ENCODE measurements at places on chromosomes 13 and 19.

GRCh38 chr13:88800505-88800904 is 1129.3 kb downstream of the SLITRK5 start:
- H3K27me3 ChIP-seq = no peaks in the 10 kb centered on the region
- no peaks in the 10 kb centered on the region for H3K36me3 ChIP-seq
- H3K4me3 ChIP-seq = no peak overlapping the region
- no peak for DNase-seq
- no peak overlapping the region for H3K27ac ChIP-seq

DNA sequence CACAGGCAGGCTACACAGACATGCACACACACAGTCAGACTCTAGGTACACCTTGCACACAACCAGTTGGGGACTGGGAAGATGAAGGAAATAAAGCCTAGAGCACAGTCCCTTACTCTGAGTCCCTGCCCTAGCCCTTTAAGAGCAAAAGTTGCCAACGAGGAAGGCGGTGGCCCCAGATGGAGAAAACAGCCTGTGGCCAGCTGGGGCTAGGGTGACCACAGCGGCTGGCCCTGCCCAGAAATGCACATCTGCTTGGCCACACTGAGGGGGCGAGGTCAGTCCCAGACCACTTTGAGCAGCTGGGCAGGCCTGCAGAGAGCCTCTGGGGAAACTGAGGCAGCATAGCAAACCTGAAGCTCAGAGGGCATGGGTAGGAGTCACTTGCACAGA is 52.3 kb downstream of the PTPRS start:
- H3K4me1 ChIP-seq = peaks cover 42% of the 10 kb centered on the region
- no peaks in the 10 kb centered on the region for H3K36me3 ChIP-seq
- H3K4me3 ChIP-seq = peak overlapping the region; percentile 48

- H3K36me3 ChIP-seq = no peaks in the 10 kb centered on the region
- peaks cover 23% of the 10 kb centered on the region for H3K4me1 ChIP-seq
- H3K27me3 ChIP-seq = peaks cover 4% of the 10 kb centered on the region
- no peak for DNase-seq
- no peak overlapping the region for H3K4me3 ChIP-seq
These were observed 32.7 kb downstream of the MBNL2 start for GRCh38 chr13:97254816-97255215.

GRCh38 chr13:83794583-83794982 is 87.7 kb downstream of the SLITRK1 start:
- no peaks in the 10 kb centered on the region for H3K27me3 ChIP-seq
- DNase-seq = no peak
- H3K4me1 ChIP-seq = no peaks in the 10 kb centered on the region
- no peak overlapping the region for H3K4me3 ChIP-seq
- H3K36me3 ChIP-seq = no peaks in the 10 kb centered on the region
- H3K27ac ChIP-seq = no peak overlapping the region

- peaks cover 61% of the 10 kb centered on the region for H3K4me1 ChIP-seq
- H3K4me3 ChIP-seq = peak overlapping the region; percentile 64
- no peak for DNase-seq
- H3K36me3 ChIP-seq = no peaks in the 10 kb centered on the region
- peaks cover 16% of the 10 kb centered on the region for H3K27me3 ChIP-seq
These were observed 6.7 kb downstream of the PPP1R37 start for GRCh38 chr19:45099467-45100191.

DNA sequence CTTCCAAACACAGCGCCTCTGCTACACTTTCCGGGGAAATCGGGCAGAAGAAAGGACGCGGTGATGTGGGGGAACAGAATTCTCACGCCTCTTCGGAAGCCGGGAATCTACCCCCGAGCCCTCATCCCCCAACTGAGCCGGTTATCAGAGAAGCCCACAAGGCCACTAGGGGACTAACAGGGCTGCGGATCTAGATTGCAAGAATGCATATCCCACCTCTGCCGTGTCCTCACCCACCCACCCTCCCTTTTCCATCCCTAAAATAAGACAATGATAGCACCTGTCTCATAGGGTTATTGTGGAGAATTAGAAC is 1.1 kb downstream of the IGFLR1 start:
- no peaks in the 10 kb centered on the region for H3K36me3 ChIP-seq
- no peak for DNase-seq
- no peaks in the 10 kb centered on the region for H3K27me3 ChIP-seq
- H3K4me3 ChIP-seq = peak overlapping the region; percentile 91
- H3K27ac ChIP-seq = peak overlapping the region; percentile 95

- H3K27me3 ChIP-seq = peaks cover 4% of the 10 kb centered on the region
- H3K27ac ChIP-seq = no peak overlapping the region
- peaks cover 9% of the 10 kb centered on the region for H3K36me3 ChIP-seq
- peaks cover 3% of the 10 kb centered on the region for H3K4me1 ChIP-seq
These were observed 12.9 kb downstream of the N4BP2L1 start for GRCh38 chr13:32415019-32415418.

DNA sequence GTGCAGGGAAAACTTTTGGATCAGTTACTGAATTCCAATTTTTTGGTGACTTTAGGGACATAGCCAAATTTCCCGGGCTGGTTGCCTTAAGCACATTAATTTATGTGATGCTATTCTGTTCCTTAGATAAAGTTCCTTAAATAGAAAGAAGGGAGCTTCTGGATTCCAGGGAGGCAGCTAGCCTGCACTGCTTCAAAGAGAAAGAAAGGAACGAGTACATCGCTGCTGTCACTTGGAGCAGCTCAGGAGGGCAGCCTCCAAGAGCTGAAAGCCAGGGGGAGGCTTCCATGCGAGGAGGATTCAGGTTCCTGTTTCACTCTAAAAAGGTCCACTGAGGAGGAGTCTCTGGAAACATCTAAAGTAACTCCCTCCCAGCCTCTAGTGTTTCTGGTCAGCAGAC is 55.7 kb downstream of the FAM124A start:
- no peak overlapping the region for H3K27ac ChIP-seq
- no peak for DNase-seq
- H3K4me1 ChIP-seq = peaks cover 2% of the 10 kb centered on the region
- H3K27me3 ChIP-seq = peaks cover 3% of the 10 kb centered on the region
- no peaks in the 10 kb centered on the region for H3K36me3 ChIP-seq

- H3K4me3 ChIP-seq = peak overlapping the region; percentile 78
- no peaks in the 10 kb centered on the region for H3K27me3 ChIP-seq
These were observed 629 bp upstream of the LRRC63 start for GRCh38 chr13:46211116-46211482.

DNA sequence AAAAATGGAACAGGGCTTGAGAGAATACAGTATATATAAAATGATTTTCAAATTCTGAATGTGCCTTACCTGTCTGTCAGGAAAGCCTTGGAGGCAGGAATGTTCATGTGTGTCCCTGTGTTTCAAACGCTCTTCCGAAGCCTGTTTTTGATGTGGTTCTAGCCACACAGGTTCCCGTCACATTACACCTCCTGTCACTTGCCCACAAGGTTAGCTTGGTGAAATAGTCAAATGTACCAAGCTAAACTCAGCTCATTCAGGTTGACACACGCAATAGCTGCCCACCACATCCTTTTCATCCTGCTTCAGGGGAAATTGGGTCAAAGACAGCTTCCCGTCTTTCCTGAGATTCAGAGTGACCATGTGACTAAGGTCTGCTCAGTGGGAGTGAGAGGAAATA is 574.0 kb downstream of the EFNB2 start:
- no peak for DNase-seq
- no peaks in the 10 kb centered on the region for H3K36me3 ChIP-seq
- H3K4me1 ChIP-seq = no peaks in the 10 kb centered on the region
- H3K4me3 ChIP-seq = no peak overlapping the region

DNA sequence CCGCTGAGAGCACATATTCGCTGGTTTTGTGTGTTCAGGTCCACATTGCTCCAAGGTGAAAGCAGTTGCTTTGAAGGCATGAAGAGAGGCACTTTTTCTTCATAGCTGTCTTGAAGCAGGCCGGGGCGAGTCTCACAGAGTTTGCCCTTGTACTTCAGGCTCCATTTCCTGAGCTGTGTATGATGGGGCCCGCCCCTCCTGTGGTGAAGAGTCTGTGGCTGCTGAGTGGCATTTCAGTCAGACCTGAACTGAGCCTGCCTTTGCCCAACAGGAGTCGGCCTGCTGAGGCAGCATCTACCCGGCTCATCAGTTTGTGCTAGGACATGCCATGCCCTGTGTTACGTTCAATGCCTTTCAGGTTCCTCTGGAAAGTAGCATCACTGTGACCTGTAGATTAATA is 44.4 kb upstream of the C1QTNF9 start:
- no peak for DNase-seq
- no peak overlapping the region for H3K4me3 ChIP-seq
- peaks cover 2% of the 10 kb centered on the region for H3K27me3 ChIP-seq
- H3K27ac ChIP-seq = no peak overlapping the region

DNA sequence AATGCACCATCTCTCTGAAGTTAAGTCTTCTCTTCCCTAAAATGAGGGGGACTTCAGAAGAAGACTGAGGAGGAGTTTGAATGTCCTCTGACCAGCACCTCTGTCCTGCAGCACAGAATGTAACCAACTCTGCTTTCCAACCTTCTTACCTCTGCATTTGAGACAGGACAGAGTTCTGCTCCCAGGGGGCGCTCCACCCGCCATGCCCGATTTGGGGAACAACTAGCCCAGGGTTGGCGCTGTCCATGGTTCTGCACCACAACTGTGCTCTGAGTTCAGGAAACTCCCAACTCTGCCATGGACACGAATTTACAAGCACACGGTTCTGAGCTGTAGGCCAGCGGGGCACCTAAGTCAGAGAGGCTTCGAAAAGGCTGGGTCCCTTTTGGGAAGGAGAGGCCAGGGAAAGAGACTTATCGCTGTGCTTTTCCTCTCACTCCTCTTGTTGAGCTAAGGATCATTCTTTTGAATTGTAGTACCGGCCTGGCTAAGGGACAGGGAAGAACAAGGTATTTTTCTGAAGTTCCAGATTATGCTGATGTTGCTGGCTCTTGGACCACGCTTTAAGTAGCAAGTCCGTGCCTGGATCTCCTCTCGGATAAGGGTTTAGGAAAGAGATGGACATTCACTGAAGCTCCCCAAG is 22.2 kb downstream of the SIGLEC5 start:
- DNase-seq = peak; percentile 45
- H3K4me3 ChIP-seq = no peak overlapping the region
- no peak overlapping the region for H3K27ac ChIP-seq
- no peaks in the 10 kb centered on the region for H3K4me1 ChIP-seq

GRCh38 chr19:44845286-44845611 is 848 bp upstream of the NECTIN2 start:
- peak overlapping the region; percentile 88 for H3K27ac ChIP-seq
- peaks cover 5% of the 10 kb centered on the region for H3K27me3 ChIP-seq
- H3K4me3 ChIP-seq = peak overlapping the region; percentile 89
- H3K4me1 ChIP-seq = peaks cover 19% of the 10 kb centered on the region
- DNase-seq = no peak

- no peak overlapping the region for H3K4me3 ChIP-seq
- no peak for DNase-seq
- H3K36me3 ChIP-seq = peaks cover 5% of the 10 kb centered on the region
- no peak overlapping the region for H3K27ac ChIP-seq
These were observed 64.9 kb upstream of the MEDAG start for GRCh38 chr13:30841154-30841553.

GRCh38 chr19:4097501-4097900 is 26.4 kb downstream of the MAP2K2 start:
- no peaks in the 10 kb centered on the region for H3K36me3 ChIP-seq
- H3K4me3 ChIP-seq = no peak overlapping the region
- no peak overlapping the region for H3K27ac ChIP-seq
- DNase-seq = no peak
- no peaks in the 10 kb centered on the region for H3K4me1 ChIP-seq
- H3K27me3 ChIP-seq = no peaks in the 10 kb centered on the region

DNA sequence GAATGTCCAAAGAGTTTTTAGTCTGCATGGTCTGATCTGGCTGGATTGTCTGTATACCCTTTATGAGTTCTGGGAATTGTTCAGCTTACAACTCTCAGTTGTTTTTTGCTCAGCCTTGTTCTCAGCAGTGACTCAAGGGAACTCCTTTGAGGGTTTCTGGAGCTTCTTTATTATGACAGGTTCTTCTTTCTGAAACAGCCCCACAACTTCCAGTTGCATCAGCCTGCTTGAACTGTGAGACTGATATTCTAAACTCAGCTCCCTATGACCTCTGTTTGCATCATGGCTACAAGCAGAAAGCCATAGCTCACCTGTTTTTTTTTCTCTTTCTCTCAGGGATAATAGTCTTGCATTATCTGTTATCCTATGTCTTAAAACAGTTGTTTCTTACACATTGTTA is 85.0 kb downstream of the TDRD3 start:
- H3K27me3 ChIP-seq = no peaks in the 10 kb centered on the region
- no peak overlapping the region for H3K27ac ChIP-seq
- H3K4me3 ChIP-seq = no peak overlapping the region
- no peak for DNase-seq
- no peaks in the 10 kb centered on the region for H3K36me3 ChIP-seq

- H3K27me3 ChIP-seq = peaks cover 26% of the 10 kb centered on the region
- peaks cover 11% of the 10 kb centered on the region for H3K36me3 ChIP-seq
- peaks cover 41% of the 10 kb centered on the region for H3K4me1 ChIP-seq
- peak overlapping the region; percentile 82 for H3K27ac ChIP-seq
- peak overlapping the region; percentile 46 for H3K4me3 ChIP-seq
These were observed 41.7 kb downstream of the ELL start for GRCh38 chr19:18480006-18480691.

- no peak overlapping the region for H3K4me3 ChIP-seq
- no peaks in the 10 kb centered on the region for H3K36me3 ChIP-seq
- H3K4me1 ChIP-seq = peaks cover 43% of the 10 kb centered on the region
- H3K27me3 ChIP-seq = peaks cover 5% of the 10 kb centered on the region
- DNase-seq = no peak
These were observed 79.6 kb upstream of the POMP start for GRCh38 chr13:28579322-28579721.

- H3K4me3 ChIP-seq = no peak overlapping the region
- no peak for DNase-seq
- peaks cover 6% of the 10 kb centered on the region for H3K36me3 ChIP-seq
- H3K4me1 ChIP-seq = no peaks in the 10 kb centered on the region
- H3K27me3 ChIP-seq = peaks cover 2% of the 10 kb centered on the region
These were observed 14.4 kb upstream of the RUBCNL start for GRCh38 chr13:46401432-46401831.

- H3K27me3 ChIP-seq = peaks cover 4% of the 10 kb centered on the region
- no peak overlapping the region for H3K27ac ChIP-seq
- no peak overlapping the region for H3K4me3 ChIP-seq
- DNase-seq = no peak
- peaks cover 11% of the 10 kb centered on the region for H3K4me1 ChIP-seq
- no peaks in the 10 kb centered on the region for H3K36me3 ChIP-seq
These were observed 304.0 kb downstream of the UQCRFS1 start for GRCh38 chr19:28908941-28909340.

DNA sequence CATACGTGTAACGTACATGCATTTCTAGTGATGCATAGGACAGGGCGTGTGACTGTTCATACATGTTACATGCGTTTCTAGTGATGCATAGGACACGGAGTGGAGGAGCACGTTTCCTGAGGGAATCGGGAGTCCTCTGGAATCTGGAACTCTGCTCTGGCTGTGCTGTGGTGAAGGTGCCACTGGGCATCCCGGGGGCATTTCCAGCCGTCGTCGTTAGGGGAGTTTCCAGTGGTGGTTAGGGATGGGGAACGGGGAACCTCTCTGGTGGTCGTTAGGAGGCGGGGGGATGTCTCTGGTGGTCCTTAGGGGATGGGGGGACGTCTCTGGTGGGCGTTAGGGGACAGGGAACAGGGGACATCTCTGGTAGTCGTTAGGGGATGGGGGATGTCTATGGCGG is 209.6 kb upstream of the SOX1 start:
- peaks cover 14% of the 10 kb centered on the region for H3K4me1 ChIP-seq
- no peaks in the 10 kb centered on the region for H3K36me3 ChIP-seq
- peaks cover 8% of the 10 kb centered on the region for H3K27me3 ChIP-seq
- no peak for DNase-seq
- H3K27ac ChIP-seq = no peak overlapping the region

GRCh38 chr13:27133889-27134288 is 37.7 kb downstream of the USP12 start:
- no peak overlapping the region for H3K27ac ChIP-seq
- peaks cover 25% of the 10 kb centered on the region for H3K4me1 ChIP-seq
- no peak for DNase-seq
- H3K36me3 ChIP-seq = no peaks in the 10 kb centered on the region
- peaks cover 5% of the 10 kb centered on the region for H3K27me3 ChIP-seq
- H3K4me3 ChIP-seq = no peak overlapping the region

GRCh38 chr13:78409172-78409571 is 194.2 kb downstream of the POU4F1 start:
- H3K36me3 ChIP-seq = no peaks in the 10 kb centered on the region
- no peaks in the 10 kb centered on the region for H3K27me3 ChIP-seq
- peaks cover 2% of the 10 kb centered on the region for H3K4me1 ChIP-seq

Data from glutamatergic neuron (in vitro differentiated cells).